ENCODE measurements at places on chromosomes 6 and 20.

DNA sequence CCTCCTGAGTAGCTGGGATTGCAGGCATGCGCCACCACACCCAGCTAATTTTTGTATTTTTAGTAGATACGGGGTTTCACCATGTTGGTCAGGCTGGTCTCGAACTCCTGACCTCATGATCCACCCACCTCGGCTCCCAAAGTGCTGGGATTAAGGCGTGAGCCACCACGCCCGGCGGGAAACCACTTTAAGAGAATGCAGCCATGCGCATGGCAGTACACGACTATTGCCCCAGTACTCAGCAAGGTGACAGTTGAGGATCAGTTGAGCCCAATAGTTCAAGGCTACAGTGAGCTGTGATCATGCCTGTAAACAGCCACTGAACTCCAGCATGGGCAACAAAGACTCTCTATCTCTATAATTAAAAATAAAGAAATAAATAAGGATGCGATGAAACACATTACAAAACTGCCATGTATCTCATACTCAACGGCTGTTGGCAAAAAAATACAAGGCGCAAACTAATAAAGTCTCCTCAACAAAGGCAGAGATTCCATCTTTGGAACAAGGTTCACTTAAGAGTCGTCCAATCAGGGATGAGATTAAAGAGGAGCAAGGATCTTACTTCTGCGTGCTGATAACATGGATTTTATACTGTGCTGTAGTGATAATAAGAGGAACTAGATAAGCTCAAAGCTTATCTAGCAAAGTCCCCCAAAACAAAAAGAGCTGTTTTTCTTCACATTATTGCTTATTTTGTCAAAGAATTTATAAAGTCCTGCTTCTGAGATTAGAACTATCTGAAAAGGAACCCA is 51.1 kb downstream of the STAU1 start:
- DNase-seq, result no peak

DNA sequence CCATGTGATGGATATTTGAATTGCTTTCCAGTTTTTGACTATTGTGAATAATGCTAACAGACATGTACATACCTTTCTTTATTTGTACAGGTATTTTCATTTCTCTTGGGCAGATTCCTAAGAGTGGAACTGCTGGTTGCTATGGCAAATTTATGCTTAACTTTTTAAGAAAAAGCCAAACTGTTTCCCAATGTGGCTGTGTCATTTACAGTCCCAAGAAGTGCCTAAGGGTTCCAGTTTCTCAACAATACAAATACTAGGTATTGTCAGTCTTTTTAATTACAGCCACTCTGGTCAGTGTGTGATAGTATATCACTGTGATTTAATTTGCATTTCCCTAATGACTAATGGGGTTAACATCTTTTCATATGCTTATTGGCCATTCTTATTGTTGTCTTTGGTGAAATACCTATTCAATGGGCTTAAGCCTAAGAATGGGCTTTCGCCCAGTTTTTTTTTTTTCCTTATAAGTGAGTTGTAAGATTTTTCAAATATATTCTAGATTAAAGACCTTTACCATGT is 10.3 kb downstream of the REPS1 start:
- DNase-seq, result no peak

DNA sequence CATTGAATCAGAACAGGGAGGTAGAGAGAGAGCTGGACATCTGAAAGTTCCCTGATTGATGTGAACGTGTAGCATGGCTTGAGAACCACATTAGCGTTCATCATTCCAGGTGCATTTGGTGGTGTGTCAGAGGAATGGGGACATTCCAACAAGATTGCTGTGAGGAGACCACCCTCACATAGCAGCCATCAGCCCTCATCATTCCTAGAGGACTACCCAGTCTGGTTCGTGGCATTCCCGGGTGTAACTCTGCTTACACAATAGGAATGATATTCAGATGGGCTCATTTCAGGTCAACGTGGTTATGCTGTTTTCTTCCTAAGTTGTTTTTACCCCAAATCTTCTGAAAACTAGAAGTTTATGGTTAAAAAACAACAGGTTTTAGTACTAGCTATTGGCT is 62.2 kb upstream of the KLHL31 start:
- DNase-seq, result no peak

GRCh38 chr6:1904466-1904799 is 294.7 kb downstream of the FOXC1 start:
- no peak for DNase-seq
